ENCODE measurements at places on chromosomes 6 and 20. TPM values are rescaled to one million over a fixed set of nuclear protein-coding genes. Genes with fewer than 3 reads are reported as not detected.

DNA sequence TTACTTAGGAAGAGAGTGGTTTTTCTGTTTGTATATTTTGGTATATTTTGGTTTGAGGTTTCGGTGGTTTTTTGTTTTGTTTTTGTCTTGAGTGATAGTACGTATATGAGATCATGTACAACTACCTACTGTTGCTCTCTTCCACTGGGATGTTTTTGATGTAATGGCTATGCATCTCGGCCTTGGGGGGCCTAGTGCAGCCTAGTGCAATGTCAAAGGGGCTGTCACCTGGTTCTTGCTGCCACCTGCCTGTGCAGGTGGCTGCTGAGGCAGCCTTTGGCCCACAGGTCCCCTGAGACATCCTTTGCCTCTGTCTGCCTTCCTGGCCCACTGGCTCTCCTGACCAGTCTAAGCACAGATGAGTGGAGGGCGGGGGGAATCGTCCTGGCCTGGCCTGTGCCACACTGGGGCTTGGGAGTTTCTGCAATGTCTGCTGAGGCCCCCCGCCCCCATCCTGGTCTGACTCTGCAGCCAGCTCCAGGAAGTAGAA is 546.6 kb downstream of the CD83 start:
- no peak for DNase-seq

- DNase-seq, result no peak
Measured at GRCh38 chr6:44034391-44034861, 92.8 kb downstream of the MRPL14 start.

VWA7 gene
- polyA plus RNA-seq, result 7.1 TPM

DNA sequence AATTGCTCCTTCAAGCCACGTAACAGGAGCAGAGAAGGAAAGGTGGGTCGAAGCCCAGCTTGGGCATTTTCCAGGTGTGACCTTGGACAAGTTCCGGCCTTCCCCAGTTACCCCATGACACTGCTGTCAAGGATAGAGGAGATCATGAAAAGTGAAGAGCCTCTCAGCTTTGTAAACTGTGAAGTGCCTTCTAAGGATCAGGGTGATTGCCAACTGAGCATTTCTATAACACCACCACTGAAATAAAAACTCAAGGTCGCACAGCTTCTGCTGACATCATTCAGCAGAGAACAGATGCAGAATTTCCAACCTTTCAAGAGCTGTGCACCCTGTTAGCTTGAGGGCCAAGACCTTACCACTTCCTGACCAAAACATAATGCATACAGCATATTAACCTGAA is 24.0 kb upstream of the ZMYND8 start:
- DNase-seq, result no peak

COL12A1 gene
- polyA plus RNA-seq, result 78.5 TPM

DNA sequence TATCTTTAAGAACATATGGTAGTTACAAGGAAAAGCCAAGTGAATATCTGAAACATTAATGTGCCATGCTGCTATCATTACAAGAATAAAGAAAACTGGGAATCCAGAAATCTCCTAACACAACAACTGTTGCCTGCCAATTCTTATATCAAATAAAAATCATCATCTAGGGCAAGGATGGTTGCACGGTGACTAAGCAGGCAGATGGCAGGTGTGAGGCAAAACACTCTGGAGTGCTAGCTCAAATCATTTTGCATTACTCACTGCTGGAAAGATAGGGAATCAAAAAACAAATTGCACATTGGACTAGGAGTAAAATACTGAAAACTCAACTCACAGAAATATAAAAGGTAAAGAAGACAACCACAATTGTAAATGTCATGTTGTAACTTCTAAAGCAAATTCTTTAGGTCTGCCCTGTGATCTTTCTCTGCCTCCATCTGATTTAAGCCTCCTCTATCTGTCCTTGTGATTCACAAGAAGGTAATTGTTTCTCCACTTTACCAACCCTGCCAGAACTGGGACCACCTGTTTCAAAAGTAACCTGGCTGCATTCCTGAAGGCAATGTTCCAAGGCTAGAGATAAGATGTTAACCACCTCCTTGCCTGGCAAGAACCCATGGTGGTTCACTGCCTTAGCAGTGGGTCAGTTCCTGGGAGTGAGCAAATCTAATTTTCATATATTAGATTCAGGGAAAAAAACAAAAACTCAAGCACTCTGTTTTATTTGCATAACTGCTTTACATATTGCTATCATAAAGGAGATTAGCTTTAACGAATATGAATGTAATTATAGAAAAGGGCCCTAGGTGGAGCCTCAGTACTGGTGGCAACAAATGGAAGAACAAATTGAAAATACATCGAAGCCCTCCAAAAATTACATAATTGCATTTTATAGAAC is 33.1 kb upstream of the LCA5 start:
- DNase-seq, result peak; percentile 56

DNA sequence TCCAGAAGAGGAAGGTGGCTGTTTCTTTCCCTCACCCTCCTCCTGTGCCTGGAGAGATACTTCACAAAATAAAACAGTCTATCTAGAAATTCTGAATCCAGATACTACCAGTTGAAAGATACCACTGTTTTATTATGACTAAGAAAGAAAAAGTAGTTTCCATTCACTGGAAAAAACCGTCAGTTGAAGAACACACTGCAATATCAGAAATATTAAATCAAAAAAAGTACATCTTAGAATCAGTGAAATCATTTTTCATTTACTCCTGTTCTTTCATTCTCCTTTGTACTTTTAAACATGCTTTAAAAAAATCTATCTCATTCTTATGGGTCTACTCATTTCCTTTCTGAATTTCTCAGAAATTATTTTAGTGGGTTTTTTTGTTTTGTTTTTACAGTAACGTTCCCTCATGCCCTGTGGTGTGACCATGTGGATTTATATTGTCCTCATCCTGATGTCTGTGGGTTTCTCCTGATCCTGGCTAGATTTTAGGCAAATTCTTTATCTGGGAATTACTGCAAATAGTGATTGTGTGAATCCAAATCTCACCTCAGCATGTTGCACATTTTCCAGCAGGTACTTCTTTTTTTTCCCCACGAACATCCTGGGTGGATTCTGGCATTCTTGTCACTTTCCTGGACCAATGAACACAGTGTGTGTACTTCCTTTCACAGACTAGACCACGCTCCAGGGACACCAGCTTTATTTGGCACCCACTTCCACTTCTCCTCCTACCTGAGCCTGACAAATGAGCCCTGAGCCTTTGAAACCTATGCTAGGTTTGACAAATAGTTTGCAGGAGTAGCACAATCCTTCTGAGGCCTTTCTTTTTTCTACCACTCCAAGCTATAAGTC is 114.0 kb upstream of the LAMP5 start:
- DNase-seq, result no peak

- DNase-seq, result peak; percentile 28
Measured at GRCh38 chr6:114747995-114748625, 405.3 kb upstream of the HS3ST5 start.

Data from right renal pelvis (tissue), 4 donors.